ENCODE measurements at places on chromosomes 5 and 9. TPM values are rescaled to one million over a fixed set of nuclear protein-coding genes. Genes with fewer than 3 reads are reported as not detected.

PCDHGB7 gene
- total RNA-seq, result 7.4 TPM

TYRP1 gene
- 1,258 TPM for total RNA-seq

NPM1 gene
- total RNA-seq, result 3,487 TPM

PDLIM4 gene
- total RNA-seq, result 1.8 TPM

REEP2 gene
- total RNA-seq, result 0.32 TPM

GNA14 gene
- 0.05 TPM for total RNA-seq

LCN2 gene
- not detected for total RNA-seq

MVB12B gene
- total RNA-seq, result 4.0 TPM

ROR2 gene
- total RNA-seq, result 0.27 TPM

TICAM2 gene
- total RNA-seq, result 0.08 TPM

ARL14EPL gene
- total RNA-seq, result not detected

SOHLH1 gene
- 0.27 TPM for total RNA-seq

CACNA1B gene
- 0.11 TPM for total RNA-seq

PCDHGA2 gene
- total RNA-seq, result 2.0 TPM

RANBP3L gene
- 0.05 TPM for total RNA-seq

LAMC3 gene
- 2.9 TPM for total RNA-seq

GRIN1 gene
- total RNA-seq, result not detected

BTNL8 gene
- not detected for total RNA-seq

GAPT gene
- total RNA-seq, result not detected

LRRC26 gene
- not detected for total RNA-seq

MYORG gene
- total RNA-seq, result 0.43 TPM

KCNV2 gene
- not detected for total RNA-seq

C6 gene
- not detected for total RNA-seq

TRIM14 gene
- total RNA-seq, result 3.8 TPM

PCDHGA8 gene
- 0.13 TPM for total RNA-seq
